Endodermal cell (in vitro differentiated cells): ENCODE measurements at places on chromosomes 3 and 15. TPM values are rescaled to one million over a fixed set of nuclear protein-coding genes. Genes with fewer than 3 reads are reported as not detected.

GRCh38 chr3:161940621-161940965 lies 444.0 kb downstream of the OTOL1 start:
- no peak for DNase-seq

The IFT122 gene
- total RNA-seq = 27.8 and 36.0 TPM in 2 replicates

- no peak for DNase-seq
Measured at GRCh38 chr3:50445919-50446318, 57.5 kb downstream of the CACNA2D2 start.

GRCh38 chr15:68148039-68148438 lies 57.1 kb downstream of the CALML4 start:
- no peak for DNase-seq
